ENCODE measurements at places on chromosomes 11 and 22.

DNA sequence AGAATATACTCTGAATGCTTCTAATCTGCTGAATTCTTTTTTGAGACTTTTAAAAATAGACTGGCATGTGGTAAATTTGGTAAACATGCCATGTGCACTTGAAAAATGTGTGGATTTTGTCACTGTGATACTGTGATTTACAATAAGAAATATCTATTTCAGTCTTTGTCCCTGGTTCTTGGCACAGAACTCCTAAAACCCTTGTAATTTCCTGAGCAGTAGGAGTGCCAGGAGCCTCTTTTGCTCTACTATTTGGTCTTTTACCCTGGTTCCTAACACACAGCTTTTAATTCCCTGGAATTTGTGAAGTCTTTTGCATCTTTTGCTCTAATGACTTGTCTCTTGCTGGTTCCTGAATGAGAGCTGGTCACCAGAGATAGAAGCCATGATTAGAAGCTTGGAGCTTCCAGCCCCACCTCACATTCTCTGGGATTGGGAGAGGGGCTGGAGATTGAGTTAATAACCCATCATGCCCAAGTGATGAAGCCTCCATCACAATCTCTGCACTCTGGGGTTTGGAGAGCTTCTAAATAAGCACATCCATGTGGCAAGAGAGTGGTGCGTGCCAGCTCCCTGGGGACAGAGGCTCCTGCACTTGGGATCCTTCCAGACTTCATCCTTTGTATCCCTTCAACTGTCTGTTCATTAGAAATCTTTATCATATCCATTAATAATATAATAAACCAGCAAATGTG lies 27.2 kb upstream of the SYT13 start:
- DNase-seq = no peak

- no peak for DNase-seq
Observed at GRCh38 chr11:65321828-65322485, 7.3 kb downstream of the CDC42EP2 start.

GRCh38 chr11:69173925-69174581 lies 18.3 kb downstream of the SMIM38 start:
- no peak for DNase-seq

GRCh38 chr11:86706338-86707131 lies 34.1 kb upstream of the ME3 start:
- no peak for DNase-seq

- no peak for DNase-seq
Observed at GRCh38 chr11:27447288-27448183, 25.1 kb downstream of the LGR4 start.

DNA sequence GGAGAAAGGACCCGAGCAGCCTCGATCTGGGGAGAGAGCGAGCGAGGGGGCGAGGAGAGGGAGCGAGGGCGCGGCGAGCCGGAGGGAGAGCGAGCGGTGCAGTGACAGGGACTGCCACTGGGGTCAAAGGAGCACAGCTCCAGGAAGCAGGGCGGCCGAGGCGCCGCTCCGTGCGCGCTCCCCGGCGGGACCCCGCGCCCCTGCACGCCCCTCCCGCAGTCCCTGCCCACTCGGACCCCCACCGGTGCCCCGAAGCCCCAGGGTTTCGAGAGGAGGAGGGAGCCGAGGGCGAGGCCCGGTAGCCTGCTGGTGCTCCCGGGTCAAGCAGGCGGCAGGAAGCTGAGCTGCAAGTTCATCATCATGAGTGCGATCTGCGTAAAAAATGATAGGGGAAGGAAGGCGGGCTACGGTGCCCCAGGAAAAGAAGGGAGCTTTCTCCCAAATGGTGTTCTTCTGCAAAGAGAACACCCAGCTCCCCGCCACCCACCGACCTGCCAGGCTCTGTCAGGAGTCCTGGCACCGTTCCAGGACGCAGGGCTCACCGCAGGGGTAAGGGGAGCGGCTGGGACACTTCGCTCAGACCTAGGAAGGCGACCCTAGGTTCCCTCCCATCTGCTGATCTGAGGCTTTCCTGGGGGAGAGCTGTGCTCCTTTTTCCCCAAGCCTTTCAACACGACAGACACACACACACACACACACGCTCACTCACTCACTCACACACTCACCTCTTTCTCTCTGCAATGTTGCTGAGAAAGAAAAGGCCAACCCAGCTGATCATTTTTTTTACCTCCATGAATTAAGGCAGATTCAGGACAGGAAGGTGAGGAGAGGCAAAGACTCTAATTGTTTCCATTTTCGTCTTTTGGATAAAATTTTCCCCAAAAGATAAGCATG lies at the start of gene MPPED2:
Gene MPPED2, minus strand, starts transcription at position 103 of the 894 bp plus-strand sequence. CDS start 5,980 bp downstream, outside the sequence.
- peak; percentile 24 for DNase-seq

GRCh38 chr11:60951904-60952741 lies at the start of gene SLC15A3:
SLC15A3 (minus strand) TSS chr11:60952176; CDS start chr11:60951551, 625 bp downstream.
- DNase-seq = peak; percentile 51

GRCh38 chr11:112049777-112050176 lies 24.0 kb downstream of the PIH1D2 start:
- no peak for DNase-seq

DNA sequence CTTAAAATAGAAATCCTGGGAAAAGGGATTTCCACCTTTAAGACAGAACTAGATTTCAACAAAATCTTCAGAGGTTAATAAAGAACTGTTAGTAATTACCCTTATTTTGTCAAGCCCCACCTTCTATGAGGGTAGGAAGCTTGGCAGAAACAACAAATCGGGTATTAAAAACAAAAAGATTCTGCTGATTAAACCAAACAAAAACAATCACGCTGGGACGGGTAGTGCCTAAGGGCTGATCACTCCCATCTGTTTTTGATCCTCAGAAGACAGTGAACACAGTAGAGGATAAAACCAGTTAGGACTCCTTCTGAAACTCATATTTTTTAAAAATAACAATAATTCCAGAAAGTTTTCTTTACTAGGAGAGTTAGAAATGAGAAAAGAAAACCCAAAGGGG lies 441.3 kb upstream of the API5 start:
- no peak for DNase-seq

- no peak for DNase-seq
Observed at GRCh38 chr11:76269247-76269646, 62.9 kb upstream of the WNT11 start.

DNA sequence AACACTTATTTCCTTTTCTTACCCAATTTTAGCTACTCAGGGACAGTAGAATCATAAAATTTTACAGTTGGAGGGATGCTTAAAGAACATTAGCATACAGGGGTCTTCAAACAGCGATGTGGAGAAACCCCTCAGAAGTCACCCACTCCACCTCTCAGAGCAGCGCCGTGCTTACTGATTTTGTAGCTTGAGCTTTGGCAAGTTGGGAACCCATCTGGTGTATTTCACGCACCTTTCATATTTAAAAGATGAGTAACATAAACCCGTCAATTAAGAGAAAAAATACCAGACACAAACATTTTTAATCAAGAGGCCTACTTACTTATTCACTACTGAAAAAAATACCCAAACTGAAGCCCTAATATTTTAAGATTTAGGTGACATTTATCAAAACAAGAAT lies 80.9 kb downstream of the ADAMTS15 start:
- DNase-seq = no peak

DNA sequence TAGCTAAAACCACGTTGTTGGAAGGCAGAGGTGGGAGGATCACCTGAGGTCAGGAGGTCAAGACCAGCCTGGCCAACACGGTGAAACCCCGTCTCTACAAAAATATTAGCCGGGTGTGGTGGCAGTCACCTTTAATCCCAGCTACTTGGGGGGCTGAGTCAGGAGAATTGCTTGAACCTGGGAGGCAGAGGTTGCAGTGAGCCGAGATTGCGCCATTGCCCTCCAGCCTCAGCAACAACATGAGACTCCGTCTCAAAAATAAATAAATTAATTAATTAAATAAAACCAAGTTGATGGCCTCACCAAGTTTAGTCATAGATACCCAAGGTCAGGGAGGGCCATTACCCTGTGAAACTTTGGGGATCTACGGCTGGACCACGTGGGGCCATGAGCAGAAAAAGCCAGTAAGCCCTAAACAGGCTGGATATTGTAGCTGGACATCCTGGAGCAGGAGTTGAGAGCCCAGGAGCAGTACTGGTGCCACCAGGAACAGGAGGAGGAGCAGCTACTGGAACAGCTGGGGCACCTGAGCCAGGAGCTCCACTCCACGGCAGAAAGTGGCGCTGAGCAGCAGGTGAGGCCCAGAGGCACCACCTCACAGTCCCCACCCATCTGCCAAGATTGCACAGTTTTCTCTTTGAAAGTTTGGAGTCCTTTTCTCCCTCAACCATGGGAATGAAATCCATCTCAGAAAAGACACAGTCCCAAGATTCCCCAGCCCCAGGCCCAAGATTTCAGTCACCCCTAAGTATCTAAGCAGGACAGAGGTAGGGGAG lies 50.5 kb downstream of the BTG4 start:
- no peak for DNase-seq

Measured in stimulated activated naive CD8-positive, alpha-beta T cell treated with anti-CD3 and anti-CD28 coated beads, Interleukin-15, amount 100 ng/mL, for 72 hours (primary cell).